ENCODE measurements at places on chromosomes 7 and 10. TPM values are rescaled to one million over a fixed set of nuclear protein-coding genes. Genes with fewer than 3 reads are reported as not detected.

GRCh38 chr7:106978425-106979420 is 65.8 kb upstream of the PRKAR2B start:
- DNase-seq = no peak

DNA sequence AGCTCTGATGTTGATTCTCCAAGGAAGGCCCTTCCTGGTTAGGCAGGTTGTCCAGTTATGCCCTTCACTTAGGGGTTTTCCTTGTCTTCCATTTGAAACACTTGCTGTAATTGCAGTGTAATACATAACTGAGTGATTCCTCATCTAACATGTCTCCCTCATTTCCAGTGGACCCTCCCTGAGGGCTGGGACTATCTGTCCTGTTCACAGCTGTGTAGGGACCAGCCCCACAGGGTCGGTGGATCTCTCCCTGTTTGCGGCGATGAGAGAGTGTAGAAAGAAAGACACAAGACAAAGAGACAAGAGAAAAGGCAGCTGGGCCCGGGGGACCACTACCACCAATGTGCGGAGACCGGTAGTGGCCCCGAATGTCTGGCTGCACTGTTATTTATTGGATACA is 135.9 kb upstream of the EEPD1 start:
- no peak for DNase-seq

DNA sequence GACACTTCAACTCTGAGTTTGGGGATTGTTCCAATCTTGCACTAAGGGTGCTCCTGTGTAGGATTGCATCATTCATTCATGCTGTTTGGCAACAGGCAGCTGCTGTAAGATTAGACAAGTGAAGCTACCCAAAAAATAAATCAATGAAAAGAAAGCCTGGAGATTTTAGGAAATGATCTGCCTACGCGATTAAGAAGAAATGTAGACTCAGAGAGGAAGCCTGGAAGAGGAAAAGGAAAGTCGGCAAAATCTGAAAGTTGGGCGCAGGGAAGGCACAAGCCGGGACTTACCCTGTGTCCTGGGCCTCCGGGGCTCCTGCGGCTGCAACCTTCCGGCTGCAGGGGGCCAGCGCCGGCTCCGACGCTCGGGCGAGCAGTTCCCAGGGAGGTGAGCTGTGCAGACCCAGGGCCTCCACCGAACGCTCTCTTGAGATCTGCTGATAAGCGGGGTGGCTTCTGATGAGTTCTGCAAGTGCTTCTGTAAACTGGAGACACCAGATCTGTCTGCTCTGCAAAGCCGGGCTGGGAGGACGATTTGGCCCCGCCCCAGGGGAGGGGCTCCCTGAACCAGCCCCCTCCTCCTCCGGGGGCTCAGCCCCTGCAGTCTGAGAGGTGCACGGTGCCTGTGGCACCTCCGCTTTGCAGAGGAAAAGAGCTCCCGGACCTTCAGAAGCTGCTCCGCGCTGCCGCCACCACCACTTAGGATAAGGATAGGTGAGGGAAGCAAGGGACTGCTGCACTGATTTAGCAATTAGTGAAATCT is 17.4 kb downstream of the PSPH start:
- DNase-seq = peak; percentile 68

DNA sequence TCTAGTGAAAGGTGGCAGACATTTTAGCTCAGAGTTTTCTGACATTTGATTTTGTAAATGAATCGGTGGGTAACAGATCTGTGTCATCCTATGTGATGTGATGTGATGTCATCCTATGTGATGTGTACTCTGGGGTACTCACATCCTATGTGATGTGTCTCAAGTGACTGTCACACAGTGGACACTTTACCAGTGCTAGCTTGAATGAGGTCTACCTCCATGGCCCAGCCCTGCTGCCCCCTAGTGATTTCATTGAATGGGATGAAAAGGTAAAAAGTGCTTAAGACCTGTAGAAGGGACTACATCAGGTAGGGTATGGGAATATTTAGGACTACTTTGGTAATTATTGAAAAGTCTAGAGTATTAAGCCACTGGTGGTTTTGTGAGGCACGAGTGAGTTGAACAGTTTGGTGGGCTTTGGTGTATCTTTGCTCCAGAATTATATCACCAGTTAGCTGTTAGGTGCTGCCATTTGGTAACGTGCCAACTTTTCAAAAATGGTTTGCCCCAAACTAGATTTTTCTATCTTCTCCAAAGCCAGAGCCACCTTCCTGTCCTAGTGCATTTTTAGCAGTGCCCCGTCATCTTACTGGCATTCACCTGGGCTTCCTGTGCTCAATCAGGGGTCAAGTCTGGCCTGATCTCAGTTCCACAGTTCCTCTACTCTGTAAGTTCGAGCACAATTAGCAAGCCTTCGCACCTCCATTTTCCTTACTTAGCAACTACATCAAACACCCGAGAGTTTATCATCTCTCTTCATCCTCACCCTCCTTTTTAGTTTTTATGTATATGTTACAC is 9.7 kb downstream of the EIF4H start:
- no peak for DNase-seq

DNA sequence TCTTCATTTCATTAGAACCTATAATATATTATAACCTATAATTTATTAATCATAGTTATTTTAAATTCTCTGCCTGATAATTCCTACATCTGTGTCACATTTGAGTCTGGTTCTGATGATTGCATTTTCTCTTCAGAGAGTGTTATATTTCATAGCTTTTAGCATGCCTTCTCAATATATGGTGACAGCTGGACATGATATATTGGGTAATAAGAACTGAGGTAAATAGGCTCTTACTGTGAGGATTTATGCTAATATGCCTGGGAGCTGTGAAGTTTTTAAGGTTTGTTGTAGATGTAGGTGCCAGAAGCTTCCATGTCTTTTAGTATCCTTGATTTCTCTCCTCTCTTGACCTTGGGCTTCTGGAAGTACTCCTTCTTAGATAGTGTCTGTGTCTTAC is 325.9 kb upstream of the SEMA3D start:
- no peak for DNase-seq

GRCh38 chr10:17125206-17125893 is 4.3 kb downstream of the CUBN start:
- no peak for DNase-seq

Gene SFR1
- 4.9 TPM for total RNA-seq

DNA sequence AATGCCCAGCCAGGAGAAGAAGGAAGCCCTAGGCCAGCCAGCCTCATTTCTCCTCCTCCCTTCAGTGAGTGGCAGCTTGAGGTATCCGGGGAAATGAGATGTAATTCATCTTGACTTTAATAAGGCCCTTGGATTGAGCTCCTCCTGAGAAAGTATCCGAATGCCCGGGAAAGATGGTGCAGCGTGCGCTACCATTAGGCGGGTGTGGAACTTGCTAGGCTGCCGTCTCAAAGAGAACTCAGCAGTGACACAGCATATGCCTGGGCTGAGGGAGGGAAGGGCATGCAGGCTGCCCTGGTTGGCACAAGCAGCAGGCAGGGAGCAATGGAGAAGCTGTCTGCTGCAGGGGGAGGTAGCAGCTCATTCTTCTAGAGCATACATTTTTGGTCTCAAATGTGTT is 659.8 kb upstream of the FOXK1 start:
- DNase-seq = no peak

DNA sequence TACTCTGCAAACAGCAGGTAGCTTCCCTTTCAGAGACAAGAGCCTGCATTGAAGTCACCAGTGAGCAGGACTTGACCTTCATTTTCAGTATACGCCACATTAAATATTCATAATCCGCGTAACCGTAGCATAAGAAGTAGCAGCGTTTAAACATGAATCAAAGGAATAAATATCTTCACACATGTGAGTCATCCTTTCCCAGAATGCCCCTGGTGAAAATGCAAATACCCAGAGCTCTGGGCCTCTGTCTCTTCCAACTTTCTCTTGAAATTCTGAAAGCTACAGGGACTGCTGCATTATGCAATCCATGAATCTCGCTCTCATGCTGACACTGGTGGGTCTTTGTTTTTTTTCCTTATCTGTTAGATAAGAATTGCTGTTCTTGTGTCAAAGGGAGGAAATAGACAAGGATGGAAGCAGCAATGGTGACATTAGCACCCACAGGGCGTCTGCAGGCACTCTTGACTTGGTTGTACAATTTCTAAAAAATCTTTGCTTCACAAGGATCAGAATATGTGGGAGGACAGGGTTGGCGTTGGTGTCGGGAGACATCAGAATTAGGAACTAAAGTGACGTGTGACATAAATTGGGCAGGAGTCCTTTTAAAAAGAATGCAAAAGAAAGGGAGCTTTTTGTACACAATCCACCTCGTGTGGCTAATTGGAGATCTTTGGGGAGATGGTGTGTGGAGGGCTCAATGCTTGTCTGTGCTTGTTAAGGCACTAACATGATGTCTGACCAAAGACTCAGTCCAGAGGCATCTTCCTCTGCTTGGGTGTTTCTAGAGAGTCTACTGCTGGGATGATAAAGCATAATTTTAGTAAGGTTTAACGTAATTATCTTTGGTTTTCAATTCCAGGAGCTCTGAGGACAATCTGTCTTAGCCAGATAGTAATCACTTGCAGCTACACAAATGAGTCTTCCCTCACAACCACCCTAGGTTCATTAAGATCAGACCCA is 390.3 kb downstream of the KCNMA1 start:
- DNase-seq = no peak

GRCh38 chr10:13448216-13448615 is 80.6 kb downstream of the BEND7 start:
- DNase-seq = no peak

DNA sequence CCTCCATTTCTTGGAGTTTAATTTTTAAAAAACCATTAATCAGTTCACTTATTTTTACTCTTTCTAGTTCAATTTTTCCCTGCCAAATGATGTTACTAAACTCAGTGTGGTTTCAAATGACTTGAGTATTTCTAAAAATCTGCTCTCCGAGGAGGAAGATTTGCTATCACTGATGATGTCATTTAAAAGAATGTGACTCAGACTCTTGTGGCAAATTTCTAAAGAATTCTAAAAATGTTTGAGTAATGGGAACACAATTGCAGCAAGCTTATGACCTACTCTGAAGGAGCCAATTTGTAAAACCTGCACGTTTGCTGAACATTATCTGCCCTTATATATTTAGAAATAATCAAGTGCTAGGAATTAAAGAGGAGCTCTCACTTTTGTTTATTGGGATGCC is 88.6 kb downstream of the SPAG6 start:
- DNase-seq = no peak

Gene NANOS1
- 10.0 TPM for total RNA-seq

GRCh38 chr10:35372329-35372728 is 36.0 kb downstream of the CCNY start:
- DNase-seq = peak; percentile 66

DNA sequence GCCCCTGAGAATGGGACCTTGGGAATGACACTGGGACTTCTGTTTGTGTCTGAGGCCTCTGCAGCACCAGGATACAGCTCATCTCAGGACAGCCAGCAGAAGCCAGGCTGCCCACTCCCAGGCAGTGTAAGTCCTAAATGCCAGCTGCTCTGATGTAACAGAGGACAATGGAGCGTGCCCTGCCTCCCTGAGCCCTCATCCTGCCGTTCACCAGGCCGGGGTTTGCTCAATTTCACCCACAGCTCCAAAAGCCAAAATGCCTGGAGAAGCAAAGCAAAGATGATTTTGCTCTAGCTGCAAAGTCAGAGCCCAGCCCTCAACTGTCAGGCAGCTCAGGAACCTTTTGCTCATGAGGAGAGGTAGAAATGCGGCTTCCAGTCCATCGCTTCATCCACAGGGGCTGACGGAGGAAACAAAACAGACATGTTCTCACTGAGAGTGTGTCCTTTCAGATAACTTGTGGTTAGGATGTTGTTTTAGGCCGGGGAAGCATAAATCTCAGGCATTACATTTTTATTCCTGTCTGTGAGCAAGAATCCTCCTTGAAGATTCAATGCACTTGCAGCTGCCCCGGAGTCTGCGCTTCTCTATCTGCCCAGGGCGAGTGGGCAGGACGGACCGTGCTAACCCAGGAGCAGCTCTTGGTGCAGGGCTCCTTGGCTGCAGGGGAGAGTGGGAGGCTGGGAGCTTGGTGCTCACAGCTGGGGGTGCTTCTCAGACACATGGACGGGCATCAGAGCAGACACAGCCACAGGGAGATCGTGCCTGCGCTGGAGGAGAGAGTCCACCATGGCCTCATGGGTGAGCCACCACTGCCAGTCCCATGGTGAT is 83.2 kb upstream of the CHST15 start:
- DNase-seq = no peak

GRCh38 chr7:98192781-98193457 is 18.3 kb upstream of the BHLHA15 start:
- DNase-seq = no peak

- DNase-seq = no peak
Observed at GRCh38 chr7:129801882-129802281, 150.9 kb downstream of the UBE2H start.

DNA sequence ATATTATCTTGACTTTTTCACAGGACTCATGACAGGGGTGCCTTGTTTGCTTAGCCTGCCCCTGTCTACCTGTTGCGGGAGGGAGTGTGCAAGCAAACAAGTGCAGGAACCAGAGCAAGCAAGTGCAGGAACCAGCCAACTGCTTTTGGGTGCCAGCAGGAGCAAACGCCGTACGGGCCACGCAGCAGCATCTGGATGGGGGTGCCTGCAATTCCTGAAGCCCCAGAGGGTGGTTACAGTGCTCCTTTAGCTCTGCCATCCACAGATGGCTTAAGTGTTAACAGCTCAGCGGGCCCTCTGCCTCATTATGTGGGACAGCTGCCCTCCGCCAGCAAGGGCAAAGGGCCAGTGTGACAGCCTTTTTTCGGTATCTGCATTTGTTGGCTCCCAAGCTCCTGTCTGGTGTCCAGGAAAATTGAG is 83.5 kb downstream of the MICU1 start:
- DNase-seq = no peak

DNA sequence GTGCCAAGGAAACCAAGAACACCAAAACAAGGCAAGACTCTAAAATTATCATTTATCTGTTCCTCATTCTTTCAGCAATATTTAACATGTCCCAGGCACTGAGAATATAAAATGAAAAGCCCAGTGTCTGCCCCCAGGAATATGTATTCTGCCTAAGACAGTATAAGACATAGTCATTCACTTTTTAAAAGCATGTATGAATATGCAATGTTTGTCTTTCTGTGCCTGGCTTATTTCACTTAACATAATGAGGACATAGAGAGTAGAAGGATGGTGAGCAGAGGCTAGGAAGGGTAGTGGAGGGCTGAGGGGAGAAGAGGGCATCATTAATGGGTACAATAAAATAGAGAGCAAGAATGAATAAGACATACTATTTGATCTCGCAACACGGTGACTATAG is 44.6 kb upstream of the BET1 start:
- no peak for DNase-seq

DNA sequence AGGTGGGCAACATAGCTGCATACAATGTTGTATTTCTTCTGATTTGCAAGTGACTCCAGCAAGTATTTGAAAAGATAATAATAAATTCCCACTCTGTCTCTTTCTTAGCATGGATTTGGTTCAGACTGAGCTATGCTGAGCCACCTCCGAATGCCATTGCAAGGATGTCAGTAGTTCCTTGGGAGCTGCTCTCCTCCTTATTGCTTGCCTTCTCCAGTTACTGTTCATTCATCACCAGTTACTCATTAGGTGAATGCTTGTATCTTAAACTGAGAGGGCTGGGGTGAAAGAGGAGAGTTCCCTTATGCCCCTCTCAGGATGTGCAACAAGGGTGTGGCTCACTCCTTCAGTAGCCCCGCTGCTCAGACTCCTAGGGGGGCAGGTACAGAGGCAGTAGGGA is 78.4 kb upstream of the PRKAR2B start:
- no peak for DNase-seq
